ENCODE measurements at places on chromosomes 4 and X.

GRCh38 chr4:164252286-164252685 lies 501.6 kb upstream of the SMIM31 start:
- H3K27me3 ChIP-seq, result no peaks in the 10 kb centered on the region
- DNase-seq, result no peak
- H3K4me3 ChIP-seq, result no peak overlapping the region
- no peaks in the 10 kb centered on the region for H3K4me1 ChIP-seq
- no peak overlapping the region for H3K27ac ChIP-seq

GRCh38 chr4:2179717-2180116 lies 62.2 kb downstream of the HAUS3 start:
- no peak overlapping the region for H3K27ac ChIP-seq
- no peak overlapping the region for H3K4me3 ChIP-seq
- peaks cover 6% of the 10 kb centered on the region for H3K4me1 ChIP-seq
- peaks cover 13% of the 10 kb centered on the region for H3K36me3 ChIP-seq
- no peaks in the 10 kb centered on the region for H3K27me3 ChIP-seq

DNA sequence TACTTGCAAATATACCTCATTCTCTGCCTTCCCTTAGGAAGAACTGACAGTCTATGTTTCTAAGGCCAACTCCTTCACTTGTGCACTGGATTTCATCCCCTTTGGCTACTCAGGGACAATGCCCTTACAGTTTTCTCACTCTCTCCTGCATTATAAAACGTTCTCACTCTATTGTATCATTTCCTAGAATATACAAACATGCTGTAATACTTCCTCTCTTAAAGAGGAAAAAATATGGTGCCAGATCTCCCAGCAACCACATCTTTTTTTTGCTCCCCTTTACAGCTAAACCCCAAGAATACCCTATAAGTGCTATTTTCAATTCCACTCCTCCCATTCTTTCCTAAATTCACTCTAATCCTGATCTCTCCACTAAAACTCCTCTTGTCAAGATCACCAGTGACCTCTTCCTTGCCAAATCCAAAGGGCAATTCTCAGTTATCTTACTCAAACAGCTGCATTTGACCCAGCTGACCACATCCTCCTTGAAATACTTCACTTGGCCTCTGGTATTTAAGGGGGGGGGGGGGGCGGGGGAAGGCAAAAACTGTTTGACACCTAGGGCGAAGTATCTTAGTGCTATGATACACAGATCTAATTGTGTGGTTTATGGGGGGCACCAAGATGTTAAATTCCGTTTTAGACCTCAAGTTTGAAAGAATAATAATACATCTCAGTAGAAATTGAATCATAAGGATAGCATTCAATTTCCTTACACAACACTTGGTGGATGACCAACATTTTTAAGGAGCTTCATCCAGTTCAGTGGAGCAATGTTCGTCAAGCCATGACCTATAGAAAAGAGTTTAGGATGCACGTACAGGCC lies 1.6 kb downstream of the RCHY1 start:
- H3K4me1 ChIP-seq, result peaks cover 38% of the 10 kb centered on the region
- H3K4me3 ChIP-seq, result no peak overlapping the region
- no peaks in the 10 kb centered on the region for H3K27me3 ChIP-seq
- peaks cover 31% of the 10 kb centered on the region for H3K36me3 ChIP-seq

GRCh38 chr4:40369437-40370274 lies 34.5 kb downstream of the CHRNA9 start:
- no peak for DNase-seq
- no peak overlapping the region for H3K27ac ChIP-seq
- H3K36me3 ChIP-seq, result no peaks in the 10 kb centered on the region
- no peaks in the 10 kb centered on the region for H3K27me3 ChIP-seq

DNA sequence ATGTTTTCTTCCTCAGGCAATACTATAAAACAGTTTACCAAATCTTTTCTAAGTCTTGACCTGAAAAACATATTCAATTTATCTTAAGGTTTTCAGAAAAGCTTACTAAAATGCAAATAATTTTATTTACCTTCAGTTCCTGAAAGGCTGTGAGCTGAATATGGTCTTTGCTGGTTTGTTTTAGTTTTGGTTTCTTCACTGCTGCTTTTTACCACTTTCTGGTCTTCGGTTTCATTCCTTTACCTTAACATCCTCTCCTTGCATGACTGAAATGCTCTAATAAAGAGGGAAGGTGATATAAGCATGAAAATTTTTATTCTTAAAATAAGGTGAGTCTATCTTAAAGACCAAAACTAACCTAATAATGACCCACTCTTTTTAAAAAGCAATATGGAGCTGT lies 97.1 kb upstream of the NRK start:
- H3K27ac ChIP-seq, result no peak overlapping the region
- no peaks in the 10 kb centered on the region for H3K27me3 ChIP-seq
- no peaks in the 10 kb centered on the region for H3K4me1 ChIP-seq
- H3K4me3 ChIP-seq, result no peak overlapping the region
- DNase-seq, result no peak

All from activated CD8-positive, alpha-beta memory T cell treated with anti-CD3 and anti-CD28 coated beads, Interleukin-2, amount 10 ng/mL, durations not matched to agents 7 days and 5 days (primary cell).